ENCODE measurements at places on chromosomes 6 and 20. TPM values are rescaled to one million over a fixed set of nuclear protein-coding genes. Genes with fewer than 3 reads are reported as not detected.

DNA sequence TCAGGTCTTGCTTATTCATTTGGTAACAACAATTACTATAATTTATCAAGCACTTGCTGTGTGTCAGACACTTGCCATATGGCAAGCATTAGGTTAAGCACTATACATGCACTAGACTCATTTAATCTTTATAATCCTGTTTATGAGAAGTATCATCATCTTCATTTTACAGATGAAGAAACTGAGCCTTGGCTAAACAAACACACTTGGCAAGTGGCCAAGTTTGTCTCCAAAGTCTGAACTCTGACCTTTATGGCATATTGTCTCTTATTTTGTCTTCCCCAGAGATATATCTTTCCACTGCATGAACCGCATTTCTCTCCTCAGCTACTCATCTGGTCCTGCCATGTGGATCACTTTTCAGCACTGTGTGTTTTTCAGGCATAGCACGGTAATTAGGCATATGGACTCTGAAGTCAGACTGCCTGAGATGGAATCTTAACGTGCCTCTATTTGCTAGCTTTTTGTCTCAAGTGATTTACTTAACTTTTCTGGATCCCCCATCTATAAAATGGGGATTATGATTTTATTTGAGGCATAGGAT lies 4.7 kb downstream of the ADGRF5 start:
- DNase-seq, result no peak

CCM2L gene
- not detected for total RNA-seq

DNA sequence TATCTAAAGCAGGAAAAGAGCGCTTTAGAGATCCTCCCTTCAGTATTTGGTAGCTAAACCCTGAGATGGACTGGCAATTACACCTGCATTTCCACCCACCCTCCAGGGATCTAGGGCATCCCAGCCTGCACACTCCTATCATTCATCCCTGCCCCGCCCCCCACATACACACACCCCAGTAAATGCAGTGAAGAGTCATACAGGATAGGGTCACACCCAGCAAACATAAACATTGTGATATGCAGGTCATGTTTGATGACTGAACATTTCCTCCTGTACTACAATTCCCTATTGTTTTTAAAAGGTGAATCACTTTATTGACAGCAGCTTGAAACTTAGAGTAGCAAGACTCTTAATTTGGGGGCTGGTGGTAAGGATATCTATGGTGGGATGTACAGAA lies 112.9 kb downstream of the FOXO3 start:
- no peak for DNase-seq

DNA sequence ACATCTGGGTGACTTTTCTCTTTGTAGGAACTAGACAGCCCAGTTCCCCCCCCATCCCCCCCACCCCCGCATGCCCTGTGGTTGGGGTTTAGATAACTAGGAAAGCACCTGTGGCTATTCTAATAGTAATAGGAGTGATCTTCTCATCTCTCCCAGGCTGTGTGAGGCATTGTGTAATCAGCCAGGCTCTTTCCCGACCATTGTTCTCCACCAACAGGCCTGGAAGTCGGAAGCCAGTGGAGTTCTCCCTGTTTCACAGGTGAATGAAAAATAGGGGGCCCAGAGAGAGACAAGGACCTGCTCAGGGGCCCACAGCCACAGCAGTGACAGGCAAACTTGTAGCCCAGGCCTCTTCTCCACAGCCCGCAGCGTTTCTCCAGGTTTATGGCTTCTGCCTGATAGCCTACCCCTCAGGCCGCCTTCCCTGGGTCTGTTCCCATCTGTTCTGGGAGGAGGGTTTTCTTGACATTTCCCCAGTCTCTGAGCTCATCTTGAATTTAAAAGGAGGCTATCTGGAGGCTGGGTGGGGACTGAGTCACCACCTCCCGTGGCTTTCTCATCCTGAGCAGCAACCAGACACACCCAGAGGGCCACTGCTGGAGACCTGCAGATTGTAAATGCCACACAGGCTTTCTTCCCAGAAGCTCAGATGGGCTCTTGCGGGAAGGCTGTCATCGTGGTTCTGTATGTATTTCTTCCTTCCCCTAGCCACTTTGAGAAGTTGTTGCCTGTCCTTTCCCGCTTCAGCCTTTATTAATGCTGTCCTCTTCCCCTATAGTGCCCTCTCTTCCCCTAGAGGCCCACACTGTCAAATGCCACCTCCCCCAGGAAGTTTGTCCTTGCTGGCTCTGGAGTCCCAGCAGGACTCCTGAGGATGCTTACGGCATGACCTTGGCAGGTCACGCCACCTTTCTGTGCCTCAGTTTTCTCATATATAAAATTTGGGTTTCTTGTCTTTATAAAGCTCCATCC lies 75.9 kb upstream of the MYL9 start:
- peak; percentile 40 for DNase-seq

SOX4 gene
- total RNA-seq, result 1.4 TPM

- DNase-seq, result no peak
Measured at GRCh38 chr20:50138120-50138478, 15.4 kb downstream of the PEDS1 start.

DNA sequence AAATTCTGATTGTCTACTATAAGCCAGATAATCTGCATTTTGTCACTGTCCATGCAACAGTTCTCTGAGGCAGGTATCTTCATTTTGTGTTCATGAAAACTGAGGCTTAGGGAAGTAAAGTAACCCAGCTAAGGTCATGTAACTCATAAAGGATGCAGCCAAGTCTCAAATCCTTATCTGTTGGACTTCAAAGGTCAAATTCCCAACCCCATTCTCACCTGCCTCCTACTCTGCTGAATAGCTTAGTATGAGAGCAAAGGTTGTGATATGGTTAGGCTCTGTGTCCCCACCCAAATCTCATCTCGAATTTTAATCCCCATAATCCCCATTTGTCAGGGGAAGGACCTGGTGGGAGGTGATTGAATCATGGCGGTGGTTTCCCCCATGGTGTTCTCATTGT lies 90.1 kb downstream of the KLHL32 start:
- DNase-seq, result no peak

DNA sequence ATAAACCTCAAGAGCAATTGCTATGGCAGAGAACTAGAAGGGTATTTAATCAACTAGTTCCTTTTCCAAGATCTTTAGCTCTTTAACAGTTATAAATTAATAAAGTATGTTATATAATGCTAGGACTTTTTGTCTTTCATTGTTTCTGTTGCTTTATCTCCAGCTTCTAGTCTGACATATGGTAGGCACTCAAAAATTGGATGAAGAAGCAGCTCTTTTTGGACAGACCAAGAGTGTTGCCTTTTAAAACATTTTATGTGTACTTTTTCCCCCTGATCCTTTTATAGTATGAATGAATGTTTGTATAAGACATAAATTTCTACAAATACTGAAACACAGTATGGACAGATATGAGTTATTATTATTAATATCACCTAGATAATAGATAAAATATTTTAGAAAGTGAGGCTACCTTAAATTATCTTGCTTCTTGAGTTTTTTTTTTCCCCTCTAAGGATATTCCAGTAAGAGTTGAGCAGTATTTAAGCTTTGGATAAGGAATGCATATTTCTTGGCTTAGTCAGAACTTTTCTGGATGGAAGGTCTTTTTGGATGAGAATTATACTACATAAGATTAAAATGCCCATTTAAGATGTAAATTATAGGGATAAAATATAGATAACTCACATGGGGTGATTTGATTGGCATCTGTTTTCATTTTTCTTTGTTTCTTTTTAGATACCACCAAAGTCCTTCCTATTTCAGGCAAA lies 16.6 kb downstream of the LAMA2 start:
- DNase-seq, result no peak

Measured in activated CD4-positive, alpha-beta T cell treated with anti-CD3 and anti-CD28 coated beads, Interleukin-2, amount 10 ng/mL, durations not matched to agents 7 days and 5 days (primary cell).